ENCODE measurements at places on chromosomes 1 and 21.

GRCh38 chr1:112808861-112809684 is 93.9 kb upstream of the PPM1J start:
- DNase-seq, result peak; percentile 81

DNA sequence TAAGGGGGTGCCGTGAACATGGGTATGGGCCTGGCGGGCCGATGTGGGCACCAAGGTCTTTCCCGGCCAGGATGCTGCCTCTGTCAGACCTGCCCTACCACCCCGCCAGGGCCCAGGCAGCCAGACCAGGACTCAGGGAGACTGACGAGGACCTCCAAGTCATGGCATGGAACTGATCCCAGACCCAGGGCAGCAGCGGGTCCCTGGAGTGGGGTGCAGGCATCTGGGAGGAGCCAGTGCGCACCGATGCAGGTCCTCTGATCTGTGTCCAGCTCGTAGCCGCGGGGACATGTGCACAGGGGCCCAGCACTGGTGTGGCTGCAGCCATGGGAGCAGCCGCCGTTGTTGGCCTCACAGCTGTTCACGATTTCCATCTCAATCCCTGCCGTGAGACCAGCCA is 56.8 kb downstream of the ARHGEF16 start:
- no peak for DNase-seq

- DNase-seq, result no peak
Observed at GRCh38 chr1:8965121-8965820, 19.6 kb downstream of the CA6 start.

DNA sequence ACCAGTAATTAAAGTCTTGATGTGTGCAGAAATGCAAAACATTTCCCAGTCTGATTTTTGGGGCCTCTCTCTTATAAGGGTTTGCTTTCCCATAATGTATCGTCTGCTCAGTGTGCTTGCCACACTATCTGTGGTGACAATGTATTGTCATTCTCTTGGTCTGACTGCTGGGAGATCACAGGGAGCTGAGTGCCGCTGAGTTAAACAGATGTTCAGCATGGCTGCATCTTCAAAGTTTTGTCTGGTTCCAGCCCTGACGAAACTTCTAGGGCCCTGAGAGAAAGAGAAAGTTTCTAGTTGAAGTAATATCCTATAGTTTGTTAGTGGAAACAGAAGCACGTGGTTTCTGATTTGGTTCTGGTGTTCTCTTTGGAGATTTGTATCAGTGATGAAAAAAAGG is 42.6 kb downstream of the DNM3 start:
- no peak for DNase-seq

GRCh38 chr1:93177991-93178390 is 2.2 kb downstream of the TMED5 start:
- no peak for DNase-seq

All from activated CD4-positive, alpha-beta T cell treated with anti-CD3 and anti-CD28 coated beads, Interleukin-2, amount 50 U/mL, for 48 hours (primary cell).